ENCODE measurements at places on chromosomes 16 and 17.

DNA sequence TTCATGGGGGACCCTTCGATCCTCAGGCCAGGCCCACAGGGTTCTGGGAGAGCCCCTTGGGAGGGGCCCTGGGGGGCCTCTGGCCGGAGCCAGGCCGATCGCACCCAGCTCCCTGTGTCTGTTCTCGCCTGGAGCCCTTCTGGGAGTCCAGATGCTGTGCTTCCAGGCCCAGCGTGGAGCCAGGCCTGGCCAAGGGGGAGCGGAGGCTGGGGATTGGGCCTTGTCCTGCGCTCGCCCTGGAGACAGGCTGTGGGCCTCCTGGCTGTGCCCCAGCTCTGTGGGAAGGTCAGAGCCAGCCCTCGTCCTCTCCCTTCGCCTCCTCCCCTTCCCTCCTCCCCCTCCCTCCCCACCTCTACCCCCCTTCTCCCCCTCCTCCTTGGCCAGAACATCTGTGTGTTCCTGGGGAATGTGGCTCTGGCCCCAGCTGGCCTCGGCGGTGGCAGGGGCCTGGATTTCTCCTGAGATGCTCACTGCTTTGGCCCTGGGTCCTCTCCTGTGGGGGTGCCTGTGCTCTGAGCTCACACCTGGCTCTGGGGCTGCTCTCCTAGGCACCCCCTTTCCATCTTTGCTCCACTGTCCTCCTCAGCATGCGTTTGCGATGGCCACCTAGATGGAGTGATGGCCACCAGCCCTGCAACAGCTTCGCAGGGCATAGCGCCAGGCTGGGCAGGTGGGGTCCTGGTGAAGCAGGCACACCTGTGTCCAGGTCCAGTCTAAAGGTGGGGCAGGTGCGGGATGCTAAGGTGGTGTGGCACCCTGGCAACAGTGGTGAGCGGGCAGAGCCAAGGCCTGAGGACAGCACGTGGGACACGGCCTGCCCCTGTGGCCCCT lies 90.6 kb upstream of the CIBAR2 start:
- no peak for DNase-seq

DNA sequence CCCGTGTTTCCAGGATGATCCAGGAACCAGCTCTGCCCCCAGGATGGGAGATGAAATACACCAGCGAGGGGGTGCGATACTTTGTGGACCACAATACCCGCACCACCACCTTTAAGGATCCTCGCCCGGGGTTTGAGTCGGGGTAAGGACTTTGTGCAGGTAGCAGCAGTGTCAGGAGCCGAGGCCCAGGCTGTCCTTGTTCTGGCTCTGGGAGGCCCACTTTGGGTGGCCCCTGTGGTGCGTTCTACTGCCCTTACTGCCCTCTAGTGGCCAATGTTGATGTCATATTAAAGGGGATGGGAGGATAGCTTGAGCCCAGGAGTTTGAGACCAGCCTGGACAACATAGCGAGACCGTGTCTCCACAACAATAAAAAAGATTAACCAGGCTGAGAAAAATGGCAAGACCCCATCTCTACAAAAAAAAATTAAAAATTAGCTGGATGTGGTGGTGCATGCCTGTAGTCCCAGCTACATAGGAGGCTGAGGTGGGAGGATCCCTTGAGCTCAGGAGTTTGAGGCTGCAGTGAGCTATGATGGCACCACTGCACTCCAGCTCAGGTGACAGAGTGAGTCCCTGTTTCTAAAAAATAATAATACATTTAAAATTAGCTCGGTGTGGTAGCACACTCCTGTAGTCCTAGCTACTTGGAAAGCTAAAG lies 20.9 kb upstream of the CLEC18A start:
- DNase-seq, result peak; percentile 39

DNA sequence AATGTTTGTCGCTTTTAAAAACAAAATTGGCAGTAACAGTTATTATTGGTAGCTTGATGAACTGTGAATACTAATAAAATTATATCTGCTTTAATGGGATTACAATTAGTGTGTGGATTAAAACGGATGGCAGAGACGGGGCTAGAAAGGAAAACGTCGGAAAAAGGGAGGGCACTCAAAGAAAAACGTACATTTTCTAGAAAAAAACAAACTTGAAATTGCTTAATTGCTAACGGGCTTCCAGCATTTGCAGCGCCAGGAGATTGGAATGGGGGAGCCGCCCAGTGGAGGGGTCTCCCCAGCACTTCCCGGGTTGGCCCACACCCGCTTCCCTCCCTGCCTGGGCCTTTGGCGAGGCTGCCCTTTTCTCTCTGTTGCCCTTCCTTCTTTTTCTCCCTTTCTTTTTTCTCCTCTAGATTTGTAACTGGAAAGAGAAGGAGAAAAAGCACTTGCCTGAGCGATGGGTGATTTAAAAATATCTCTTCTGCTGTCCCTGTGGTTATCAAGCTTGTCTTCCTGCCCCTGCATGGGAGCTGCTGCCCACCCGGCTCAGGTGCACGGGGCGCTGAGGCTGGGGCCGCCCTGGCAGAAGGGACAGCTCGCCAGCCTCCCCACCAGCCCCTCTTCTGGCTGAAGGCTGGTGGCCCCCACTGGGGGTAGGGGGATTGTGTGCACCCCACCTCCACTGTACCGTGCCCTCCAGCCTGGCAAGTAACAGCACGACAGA lies 5.9 kb downstream of the BAHCC1 start:
- DNase-seq, result no peak

- no peak for DNase-seq
These were observed 470.9 kb upstream of the SOX9 start for GRCh38 chr17:71649941-71650350.

DNA sequence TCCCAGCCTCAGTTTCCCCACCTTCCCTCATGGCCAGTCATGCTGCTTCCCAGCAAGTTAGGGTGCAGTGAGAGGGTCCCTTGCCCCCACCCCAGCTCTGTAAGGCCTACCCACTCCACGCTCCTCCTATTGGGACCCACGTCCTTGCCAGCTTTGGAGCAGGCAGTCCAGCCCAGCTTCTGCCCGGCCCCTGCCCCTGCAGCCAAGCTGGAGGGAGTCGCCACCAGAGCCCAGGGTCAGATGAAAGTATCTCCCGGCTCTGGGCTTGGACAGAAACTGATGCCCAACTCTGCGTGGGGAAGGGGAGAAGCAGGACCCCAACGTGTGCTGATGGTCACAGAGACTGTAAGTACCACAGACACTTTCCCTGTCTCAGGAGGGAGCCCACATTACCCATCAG lies 32.6 kb downstream of the SDK2 start:
- no peak for DNase-seq

DNA sequence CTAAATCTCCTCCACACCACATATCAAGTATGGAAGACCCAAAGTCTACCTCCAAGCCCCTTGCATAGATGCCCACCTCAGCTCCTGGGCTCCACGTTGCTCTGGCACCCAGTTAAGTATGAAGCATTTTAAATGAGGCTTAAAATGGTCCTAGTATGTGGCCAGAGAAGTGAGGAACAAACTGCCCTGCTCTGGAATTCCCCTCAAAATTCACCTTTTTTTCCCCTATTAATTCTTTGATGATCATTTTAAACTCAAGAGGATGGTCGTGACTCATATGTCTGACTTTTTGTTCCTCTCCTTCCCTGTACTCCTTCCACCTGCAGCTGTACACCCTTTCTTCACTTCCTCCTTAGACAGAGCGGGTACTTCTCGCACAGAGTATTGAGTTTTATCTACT lies 234.5 kb upstream of the MYOCD start:
- DNase-seq, result no peak

DNA sequence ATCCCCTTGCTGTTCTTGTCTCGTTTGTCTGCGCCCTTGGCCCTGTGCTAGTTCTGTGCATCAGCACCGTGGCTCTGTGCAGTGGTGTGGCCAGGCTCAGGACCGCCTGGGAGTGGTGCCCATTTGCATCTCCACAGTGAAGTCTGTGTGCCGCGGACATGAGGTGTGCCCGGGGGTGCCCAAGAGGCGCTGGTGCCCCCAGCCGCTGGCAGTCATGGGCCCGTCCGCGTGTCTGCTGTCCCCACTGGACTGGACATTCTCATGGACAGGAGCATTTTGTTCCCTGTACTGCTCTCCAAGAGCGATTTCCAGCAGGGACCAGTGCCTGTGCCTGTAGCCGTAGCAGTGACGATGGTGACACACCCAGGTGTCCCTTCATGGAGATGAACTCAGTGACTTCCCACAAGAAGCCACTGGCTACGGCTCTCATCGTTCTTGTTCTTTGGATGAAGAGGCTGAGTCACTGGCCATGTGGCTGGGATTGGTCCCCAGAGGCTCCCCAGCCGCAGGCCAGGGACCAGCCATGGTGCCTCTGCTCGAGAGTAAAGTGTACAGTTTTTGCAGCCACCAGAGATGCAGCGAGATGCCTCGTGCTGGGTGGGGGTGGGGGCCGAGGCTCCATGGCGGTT lies 13.0 kb upstream of the MC1R start:
- DNase-seq, result no peak

GRCh38 chr17:1914661-1915083 lies 84.9 kb downstream of the RPA1 start:
- DNase-seq, result no peak

DNA sequence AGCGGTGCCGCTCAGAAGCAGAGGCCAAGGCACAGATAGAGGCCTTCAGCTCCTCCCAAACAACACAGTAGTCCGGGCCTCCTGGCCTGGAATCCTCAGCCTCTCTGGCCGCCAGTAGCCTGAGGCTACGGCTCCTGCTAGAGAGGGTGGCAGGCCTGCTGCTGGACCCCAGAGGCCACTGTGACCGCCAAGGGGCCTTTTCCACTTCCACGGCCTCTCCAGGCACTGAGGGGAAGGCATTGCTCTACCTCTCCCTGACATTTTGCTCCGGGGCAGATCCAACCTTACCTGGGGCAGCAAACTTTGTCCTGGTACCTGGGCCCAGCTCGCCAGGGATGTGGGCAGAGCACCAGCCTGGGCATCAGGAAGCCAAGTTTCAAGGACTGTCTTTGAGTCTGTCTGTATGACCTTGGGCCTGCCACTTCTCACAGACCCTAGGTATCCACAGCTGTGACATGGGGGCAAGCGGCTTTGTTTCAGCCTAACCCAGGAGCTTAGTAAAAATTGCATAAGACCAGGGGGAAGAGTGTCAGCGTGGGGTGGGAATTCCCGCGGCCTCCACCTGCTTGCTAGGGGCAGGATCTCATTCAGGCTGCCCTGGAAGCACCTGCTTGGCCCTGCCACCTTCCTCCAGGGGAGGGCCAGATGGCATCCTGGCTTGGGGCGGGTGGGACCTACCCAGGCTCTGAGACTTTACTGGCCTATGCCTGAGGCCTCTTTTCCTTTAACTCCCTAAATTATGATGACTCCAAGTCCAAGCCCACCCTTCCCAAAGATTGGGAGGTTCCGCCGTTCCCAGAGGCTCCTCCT lies 33.2 kb downstream of the ADGRG5 start:
- no peak for DNase-seq

GRCh38 chr16:1511662-1512569 lies 18.8 kb downstream of the TELO2 start:
- no peak for DNase-seq

DNA sequence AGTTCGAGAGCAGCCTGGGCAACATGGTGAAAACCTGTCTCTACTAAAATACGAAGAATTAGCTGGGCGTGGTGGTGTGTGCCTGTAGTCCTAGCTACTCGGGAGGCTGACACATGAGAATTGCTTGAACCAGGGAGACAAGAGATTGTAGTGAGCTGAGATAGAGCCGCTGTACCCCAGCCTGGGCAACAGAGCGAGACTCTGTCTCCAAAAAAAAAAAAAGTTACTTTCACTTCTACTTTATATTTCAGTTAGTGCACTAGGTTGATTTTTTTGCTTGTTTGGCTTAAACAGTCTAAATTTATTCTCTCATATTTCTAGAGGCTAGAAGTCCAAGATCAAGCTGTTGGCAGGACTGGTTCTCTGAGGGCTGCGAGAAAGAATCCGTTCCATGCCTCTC lies 13.4 kb downstream of the CCDC102A start:
- DNase-seq, result no peak

GRCh38 chr16:52577130-52577706 lies 30.3 kb upstream of the TOX3 start:
- DNase-seq, result no peak

GRCh38 chr17:37300683-37301082 lies 75.1 kb upstream of the C17orf78 start:
- DNase-seq, result no peak

DNA sequence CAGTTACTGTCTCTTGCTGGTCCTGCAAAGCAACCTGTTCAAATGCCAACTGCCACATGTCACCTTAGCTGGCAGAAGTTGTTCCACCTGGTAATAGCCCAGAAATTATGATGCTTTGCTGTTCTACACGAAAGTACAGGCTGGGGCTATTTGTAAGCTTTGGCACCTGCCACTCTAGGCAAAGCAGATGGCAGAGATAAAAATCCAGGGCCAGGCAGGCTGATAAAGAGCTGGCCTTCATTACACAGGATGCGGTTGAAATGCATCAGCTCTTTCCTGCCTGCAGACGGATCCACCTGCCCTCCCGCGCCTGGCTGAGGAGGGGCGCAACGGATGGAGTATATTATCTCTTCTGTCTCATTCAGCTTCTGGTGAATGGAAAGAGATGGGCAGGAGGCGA lies 29.3 kb upstream of the KDM8 start:
- DNase-seq, result no peak

DNA sequence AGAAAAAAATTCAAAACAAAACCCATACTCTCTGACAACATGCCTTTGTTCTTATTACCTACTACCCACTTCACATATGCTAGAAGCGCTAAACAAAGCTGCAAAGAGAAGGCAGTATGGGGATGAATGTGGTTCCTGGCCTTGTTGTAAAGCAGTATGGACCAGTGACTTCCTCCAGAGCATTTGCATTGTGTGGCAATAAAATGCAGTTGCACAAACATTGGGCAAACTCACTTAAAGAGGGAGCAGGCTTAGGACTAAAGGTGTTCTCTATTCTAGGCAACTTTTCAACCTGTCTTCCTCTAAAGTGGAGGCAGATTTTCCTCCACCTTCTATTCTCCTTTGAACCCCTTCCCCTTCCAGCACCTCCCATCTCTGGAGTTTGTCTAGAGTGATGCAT lies 17.1 kb downstream of the TMIGD1 start:
- no peak for DNase-seq

GRCh38 chr17:38464251-38464722 lies 36.0 kb downstream of the ARHGAP23 start:
- peak; percentile 9 for DNase-seq

DNA sequence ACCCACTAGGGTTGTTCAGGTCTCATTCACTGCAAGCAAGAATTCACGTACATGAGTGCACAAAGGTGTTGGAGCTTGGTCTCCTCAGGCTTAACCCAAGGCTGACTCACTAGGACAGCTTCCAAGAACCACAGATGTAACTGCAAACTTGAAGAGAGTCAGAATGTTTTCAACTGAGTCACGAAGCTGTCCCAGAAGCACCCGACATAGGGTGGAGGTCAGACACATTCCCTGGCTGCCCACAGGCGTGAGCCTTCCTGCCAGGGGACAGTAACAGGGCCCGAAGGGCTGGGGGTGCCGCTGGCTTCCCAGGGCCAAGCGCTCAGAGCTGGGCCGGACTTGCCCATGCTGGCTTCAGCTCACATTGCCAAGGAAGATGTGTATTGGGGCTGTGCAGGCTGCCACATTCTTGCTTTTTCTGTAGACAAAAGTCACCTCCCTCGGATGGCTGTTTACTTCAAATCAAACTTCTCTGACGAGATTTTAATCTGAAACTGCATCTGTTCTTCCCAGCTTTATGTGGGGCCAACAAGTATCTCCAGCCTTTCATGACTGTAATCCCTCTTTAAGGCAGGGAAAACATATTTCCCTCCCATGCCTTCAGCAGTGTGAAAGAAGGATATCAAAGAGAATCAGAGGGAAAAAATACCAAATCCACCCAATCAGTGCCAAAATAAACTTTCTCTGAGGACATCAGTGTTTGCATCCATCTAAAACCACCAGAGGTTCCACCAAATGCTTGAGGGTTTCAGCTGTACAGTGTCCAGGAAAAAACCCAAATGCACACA lies 14.3 kb downstream of the CMTM3 start:
- no peak for DNase-seq

All from NCI-H1092 treated with DMSO at 0.1 percent for 48 hours (cell line).